AG04450 (cell line): ENCODE measurements at places on chromosomes 16 and 17.

DNA sequence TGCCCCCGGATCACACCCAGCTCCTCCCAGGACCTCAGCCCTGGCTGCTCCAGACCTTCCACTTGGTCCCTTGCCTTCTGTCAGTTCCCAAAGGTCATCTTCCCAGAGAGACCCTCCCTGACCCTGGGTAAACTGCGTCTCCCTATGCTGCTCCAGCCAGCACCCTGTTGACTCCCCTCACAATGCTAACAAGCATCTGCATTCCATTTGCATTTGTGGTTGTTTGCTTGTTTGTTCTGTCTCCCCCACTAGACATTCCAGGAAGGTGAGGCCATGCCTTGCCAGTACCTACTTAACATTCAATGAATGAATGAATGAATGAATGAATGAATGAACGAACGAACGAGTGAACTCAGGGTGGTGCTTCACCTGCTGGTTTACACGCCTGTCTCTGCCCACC is 171.2 kb downstream of the WSCD1 start:
- DNase-seq, result no peak

DNA sequence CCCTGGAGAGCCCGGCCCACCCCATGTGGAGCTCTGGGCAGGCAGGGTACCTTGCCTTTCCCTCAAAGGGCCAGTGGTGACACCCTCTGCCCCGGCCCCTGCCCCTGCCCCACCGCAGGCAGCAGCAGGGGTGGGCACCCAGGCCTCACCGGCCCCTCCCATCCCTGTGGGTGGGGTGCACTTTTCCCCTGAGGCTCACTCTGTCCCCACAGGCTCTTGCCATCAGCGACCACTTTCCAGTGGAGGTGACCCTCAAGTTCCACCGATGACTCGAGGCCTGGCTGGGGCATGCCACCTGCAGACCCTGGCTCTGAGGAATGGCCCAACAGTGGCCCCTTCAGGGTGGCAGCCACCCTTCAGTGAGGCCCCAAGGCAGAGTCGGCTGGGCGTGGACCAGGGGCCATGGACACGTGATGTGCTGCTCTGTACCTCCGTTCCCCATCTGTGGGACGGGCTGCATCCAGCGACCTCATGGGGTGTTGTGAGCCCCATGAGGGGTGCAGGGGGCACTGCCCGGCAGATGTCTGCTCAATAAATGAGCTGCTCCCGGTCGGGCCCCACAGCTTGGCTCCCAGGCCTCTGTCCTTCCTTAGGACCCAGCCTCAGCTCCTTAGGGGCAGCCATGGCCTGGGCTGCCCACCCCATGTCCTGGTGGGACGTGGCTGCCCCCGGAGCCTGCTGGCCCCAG is 2.0 kb downstream of the DNASE1L2 start:
- no peak for DNase-seq

DNA sequence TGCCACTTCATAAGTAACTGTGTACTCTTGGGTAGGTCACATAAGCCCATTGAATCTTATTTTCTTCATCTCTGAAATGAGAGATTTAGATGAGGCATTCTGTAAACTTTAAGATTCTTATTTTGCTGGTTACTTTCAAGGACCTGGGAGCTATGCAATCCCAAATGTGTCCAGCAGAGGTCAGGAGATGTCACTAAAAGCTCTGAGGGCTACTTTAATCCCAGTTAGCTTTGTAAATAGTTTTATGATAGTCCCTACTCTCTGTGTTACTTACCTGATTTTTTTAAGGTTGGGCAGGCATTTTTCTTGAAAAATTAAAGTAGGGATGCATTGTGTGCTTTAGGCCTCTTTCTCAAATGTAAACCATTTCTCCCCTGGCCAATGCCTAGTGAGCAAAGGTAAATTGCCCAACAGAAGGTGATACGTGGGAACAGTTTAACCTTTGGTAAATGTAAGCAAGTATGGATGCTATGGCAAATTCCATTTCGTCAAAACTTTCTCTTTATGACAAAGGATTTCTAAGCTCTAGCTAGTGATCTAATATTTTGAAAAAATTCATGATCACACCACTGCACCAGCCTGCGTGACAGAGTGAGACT is 57.1 kb upstream of the WSB1 start:
- peak; percentile 59 for DNase-seq

DNA sequence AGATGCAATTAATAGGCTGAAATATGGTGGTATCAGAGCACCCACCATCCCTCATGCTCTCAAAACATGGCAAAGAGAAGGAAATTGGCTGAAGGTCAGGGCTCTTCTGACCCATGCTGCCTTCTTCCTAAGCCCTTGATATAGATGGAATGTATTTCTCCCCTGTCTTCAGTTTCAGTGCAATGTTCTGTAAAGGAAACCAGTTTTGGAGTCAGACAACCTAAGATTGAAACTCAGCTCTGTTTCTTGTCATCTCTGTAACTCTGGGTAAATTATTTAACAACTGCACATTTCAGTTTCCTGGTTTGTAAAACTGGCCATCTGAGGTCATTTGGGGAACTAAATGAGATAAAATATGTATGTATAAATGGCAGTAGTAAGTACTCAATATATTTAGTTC is 243.9 kb downstream of the CA10 start:
- no peak for DNase-seq

DNA sequence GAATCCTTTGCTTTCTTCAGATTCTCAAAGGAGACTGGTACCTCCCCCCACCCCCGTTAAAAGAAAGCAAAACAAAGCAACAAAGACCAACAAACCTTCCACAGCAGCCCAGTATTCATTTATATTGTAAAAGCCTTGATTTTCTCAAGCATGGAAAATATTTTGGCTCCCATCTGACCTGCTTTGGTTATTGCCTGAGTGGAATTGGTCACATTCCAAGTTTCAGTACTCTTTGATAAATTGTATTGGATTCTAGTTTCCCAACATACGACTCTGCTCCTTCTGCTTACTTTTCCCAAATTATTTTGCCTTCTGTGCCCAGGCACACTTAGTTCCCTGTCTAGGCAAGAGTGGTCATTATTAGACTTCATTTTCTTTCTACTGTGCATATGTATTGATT is 1.3 kb downstream of the ABCC11 start:
- no peak for DNase-seq

DNA sequence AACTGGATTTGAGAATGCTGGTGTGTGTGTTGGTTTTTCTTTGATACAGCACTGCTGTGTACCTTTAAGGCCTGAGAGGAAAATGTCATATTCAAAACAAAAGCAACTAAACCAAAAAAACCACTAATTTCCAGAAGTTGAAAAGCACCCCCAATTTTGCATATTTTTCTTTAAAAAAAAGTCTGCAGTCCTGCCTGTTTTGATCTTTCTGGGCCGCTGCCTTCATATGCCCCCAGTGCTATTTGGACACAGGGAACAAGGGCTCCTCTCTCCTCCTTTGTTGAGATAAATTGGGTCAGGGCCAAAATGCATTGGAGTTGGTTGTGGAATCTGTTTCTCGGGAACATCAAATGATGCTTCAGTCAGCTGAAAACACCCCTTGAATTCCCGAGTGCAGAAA is 26.9 kb downstream of the GPT2 start:
- DNase-seq, result no peak

DNA sequence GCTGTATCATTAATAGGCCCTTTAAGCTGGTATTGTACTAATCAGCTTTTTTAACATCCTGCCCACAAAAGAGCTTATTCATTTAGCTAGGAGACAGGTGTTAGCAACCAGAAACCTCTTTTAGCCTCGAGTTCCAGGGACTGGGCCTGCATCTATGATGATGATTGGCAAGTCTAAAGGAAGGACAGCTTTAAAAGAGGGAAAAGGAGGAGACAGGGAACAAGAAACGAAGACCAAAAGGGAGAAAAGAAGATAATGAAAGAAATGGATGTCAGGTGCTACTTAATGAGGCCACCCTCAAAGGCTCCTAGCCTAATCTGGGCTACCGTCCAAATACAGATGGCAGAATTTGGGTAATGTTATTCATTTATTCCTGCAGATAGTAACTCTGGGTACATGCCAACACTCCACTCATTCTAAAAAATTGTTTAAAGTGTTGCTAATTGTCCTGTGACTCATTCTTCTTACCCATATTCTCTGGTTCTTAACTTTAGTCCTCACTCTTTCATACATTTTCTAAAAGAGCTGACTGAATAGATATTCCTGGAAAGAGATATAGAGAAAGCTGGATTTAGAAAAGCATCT is 18.7 kb upstream of the RFFL start:
- peak; percentile 52 for DNase-seq

GRCh38 chr17:49967621-49968404 is 1.2 kb upstream of the DLX4 start:
- DNase-seq, result no peak

GRCh38 chr17:10210151-10210574 is 11.8 kb upstream of the GAS7 start:
- DNase-seq, result no peak

- no peak for DNase-seq
These were observed 1.8 kb upstream of the RARA start for GRCh38 chr17:40307001-40307730.

GRCh38 chr16:53281280-53281679 is 153.0 kb upstream of the RBL2 start:
- DNase-seq, result no peak

DNA sequence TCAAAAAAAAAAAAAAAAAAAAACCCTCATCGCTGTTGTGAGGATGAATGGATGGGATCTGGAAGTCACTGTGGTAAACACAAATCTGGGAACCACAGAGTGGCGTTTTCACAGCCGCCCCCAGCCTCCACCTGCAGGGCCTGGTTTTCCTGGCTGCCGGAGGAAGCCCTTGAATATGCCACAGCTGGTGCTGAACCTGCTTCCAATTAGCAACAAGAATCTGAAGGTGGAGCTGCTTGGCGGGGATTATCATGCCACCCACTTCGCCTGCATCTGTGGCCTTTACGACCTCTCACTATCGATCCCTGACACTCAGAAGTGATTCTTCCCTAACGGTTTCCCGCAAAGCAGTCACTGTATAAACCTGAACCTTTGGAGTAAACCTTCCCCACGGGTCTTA is 16.1 kb downstream of the MRM3 start:
- DNase-seq, result no peak

- no peak for DNase-seq
These were observed 840 bp upstream of the CD300LB start for GRCh38 chr17:74532115-74532514.

GRCh38 chr17:81858170-81858966 is 2.0 kb downstream of the P4HB start:
- DNase-seq, result no peak

- DNase-seq, result no peak
These were observed 29.2 kb downstream of the CALCOCO2 start for GRCh38 chr17:48860034-48860433.

DNA sequence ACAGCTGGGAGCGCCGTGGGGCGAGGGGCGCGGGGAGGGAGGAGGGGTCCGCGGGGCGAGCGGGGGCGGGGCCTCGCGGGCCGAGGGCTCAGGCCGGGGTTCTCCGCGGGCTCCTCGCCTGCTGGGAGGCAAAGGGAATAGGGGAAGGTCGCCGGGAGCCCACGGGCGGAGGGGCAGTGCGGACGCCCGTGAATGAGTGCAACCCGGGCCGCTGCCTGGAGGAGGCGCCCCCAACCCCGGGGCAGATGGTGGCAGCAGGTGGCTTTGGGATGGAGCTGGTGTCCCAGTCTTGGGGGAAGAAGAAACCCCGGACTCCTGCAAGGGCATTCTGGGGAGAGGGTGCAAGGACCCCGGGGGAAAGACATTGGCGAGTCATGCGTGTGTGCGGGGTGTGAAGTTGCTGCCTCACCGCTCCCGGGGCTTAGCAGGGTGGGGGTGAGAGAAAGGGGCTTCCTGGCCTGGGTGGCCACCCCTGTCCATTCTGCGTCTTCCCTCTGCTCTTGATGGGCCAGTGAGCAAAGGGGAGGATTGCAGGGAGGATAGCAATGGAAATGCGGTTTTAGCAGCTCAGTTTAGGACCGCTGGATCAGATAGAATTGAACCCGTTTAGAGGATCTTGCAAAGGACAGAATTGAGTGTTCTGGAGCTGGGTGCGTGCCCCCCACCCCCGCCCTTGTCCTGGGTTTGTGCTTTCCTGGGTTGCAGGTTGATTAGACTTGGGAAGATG is 526 bp downstream of the KIAA0513 start:
- DNase-seq, result no peak
